ENCODE measurements at places on chromosomes 6 and 20. TPM values are rescaled to one million over a fixed set of nuclear protein-coding genes. Genes with fewer than 3 reads are reported as not detected.

Gene FAM209B
- total RNA-seq = not detected

Gene VSX1
- not detected for total RNA-seq

Gene SOX18
- 4.1 TPM for total RNA-seq

Gene PBOV1
- total RNA-seq = not detected

Gene HLA-DQB1
- total RNA-seq = 0.33 TPM

Gene FAM162B
- 0.81 TPM for total RNA-seq

Gene KIF6
- total RNA-seq = 0.18 TPM

Gene CD40
- total RNA-seq = 10.7 TPM

Gene PRDM13
- not detected for total RNA-seq

Gene NT5DC1
- 43.5 TPM for total RNA-seq

Gene OLIG3
- total RNA-seq = not detected

DNA sequence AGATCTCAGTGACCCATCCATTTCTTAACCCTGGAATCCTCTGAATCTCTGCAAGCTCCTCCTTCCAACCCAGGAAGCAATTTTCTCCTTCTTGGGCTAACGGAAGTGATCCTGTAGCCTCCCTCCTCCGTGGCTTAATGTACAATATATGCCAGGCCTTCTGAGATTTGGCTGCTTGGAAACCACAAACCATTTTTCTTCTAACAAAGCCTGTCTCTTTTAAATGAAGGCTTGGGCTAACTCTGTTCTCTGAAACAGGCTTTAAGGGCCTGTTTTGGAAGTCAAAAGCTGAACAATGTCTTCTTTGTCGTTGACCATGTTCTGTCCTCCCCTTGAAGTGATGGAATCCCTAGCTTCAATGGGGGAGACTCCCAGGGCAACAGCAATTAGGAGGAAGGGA, 14.9 kb downstream of the FYN start:
- DNase-seq = no peak

DNA sequence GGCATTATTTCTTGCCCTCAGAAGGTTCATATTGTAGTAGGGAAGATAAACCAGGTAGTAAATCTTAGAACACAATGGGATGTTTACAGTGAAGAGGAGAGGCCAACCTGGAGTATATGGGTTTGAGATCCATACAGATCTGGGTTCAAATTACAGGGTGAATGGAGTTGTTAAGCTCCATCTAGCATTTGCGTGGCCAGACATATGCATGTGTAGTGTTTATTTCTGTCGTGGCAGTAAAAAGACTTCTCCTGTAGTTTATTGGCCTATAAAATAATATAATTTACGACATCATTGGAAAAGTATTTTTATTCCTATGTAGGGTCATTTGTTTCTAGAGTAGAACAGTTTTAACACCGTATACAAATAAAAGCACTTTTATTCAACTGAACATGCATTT, 25.2 kb upstream of the TULP4 start:
- DNase-seq = no peak

DNA sequence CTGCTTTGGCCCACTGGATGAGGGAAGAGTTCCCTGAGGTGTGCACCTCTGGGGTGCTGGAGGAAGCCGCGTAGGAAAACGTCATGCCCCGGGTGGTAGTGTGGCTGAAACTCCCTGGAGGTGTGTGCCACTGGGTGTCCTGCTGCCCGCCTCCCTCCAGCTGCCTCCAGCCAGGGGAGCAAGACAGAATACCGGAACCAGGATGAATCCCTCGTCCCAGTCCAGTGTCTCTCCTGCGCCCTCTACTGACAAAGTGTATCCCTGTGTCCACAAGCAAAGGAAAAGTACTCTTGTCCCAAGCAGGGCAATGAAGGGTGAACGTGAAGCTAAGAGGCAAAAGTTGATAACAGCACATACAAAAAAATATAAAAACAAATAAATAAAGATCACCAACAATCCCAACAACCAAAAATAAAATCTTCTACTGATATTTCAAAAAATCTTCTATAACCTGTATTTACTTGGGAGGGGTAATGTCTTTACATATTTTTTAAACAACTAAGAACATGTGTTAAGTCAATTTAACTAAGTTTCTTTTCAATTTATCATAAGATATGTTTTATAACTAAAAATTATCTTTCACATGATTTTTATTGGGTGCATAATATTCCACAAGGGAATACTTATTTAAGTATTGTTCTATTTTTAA, 437.6 kb downstream of the MAFB start:
- DNase-seq = peak; percentile 58

- DNase-seq = no peak
Observed at GRCh38 chr6:71489736-71490135, 201.1 kb downstream of the OGFRL1 start.

DNA sequence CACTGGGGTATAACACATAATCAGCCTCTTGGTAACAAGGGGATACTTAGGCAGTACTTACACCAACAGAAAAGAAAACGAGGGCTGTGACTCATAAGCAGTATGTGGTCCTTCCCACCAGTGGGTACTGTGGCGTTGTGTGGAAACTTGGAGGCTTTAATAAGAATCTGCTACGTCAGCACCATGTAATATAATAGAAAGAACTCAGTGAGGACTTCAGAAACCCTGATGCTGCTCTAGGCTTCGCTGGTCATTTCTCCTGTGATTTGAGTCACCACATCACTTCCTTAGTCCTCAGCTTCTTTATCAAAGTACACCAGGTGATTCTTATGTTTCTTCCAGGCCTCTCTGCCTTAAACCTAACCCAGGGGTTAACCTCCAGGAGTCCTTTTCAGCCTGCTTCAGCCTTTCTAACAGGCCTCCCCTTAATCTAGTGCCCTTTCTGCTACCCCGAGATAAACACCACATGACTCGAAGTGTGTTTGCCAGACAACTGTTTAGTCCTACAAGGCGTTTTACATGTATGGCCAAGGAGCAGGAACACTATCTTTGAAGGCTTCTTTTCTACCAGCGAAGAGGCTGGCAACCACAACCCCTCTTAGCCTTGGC, 68.5 kb downstream of the FYN start:
- DNase-seq = no peak

DNA sequence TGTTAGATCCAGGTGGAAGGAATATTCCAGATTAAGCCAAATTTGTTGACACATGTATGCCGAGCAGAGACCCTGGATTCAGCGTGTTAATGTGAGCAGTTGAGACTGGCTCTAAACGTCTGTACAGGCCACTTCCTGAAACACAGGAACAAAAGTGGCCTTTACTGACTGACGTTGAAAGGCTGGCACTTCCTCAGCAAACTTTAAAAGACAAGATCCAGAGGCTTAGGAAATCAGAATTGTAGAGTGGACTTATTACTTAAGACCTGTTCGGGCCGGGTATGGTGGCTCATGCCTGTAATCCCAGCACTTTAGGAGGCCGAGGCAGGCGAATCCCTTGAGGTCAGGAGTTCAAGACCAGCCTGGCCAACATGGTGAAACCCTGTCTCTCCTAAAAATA, 125.7 kb upstream of the ARID1B start:
- DNase-seq = no peak

GRCh38 chr20:44830995-44831394, 20.6 kb upstream of the RIMS4 start:
- DNase-seq = no peak

- no peak for DNase-seq
Observed at GRCh38 chr6:129209355-129209754, 326.4 kb downstream of the LAMA2 start.

- DNase-seq = no peak
Observed at GRCh38 chr6:38542031-38542430, 97.7 kb downstream of the BTBD9 start.

DNA sequence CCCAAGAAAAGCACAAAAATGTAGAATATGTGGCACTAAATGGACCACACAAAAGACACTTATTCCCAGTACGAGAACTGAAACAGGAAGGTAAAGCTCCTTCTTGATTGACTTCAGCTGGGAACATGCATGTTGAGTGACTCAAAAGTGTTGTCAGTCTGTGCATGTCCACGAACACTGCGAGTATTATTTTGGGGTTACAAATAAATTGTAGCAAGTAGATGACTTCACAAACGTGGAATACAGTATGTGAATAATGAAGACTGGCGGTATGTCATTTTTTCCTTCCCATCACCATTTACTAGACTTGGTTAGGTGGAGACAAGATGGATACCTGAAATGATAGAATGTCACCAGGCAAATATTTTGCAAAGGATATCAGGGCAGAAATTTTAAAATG, 45.4 kb downstream of the L3MBTL3 start:
- no peak for DNase-seq

GRCh38 chr6:75656479-75656878, 54.8 kb downstream of the SENP6 start:
- no peak for DNase-seq

- no peak for DNase-seq
Observed at GRCh38 chr6:112243861-112244827, 10.2 kb downstream of the LAMA4 start.

DNA sequence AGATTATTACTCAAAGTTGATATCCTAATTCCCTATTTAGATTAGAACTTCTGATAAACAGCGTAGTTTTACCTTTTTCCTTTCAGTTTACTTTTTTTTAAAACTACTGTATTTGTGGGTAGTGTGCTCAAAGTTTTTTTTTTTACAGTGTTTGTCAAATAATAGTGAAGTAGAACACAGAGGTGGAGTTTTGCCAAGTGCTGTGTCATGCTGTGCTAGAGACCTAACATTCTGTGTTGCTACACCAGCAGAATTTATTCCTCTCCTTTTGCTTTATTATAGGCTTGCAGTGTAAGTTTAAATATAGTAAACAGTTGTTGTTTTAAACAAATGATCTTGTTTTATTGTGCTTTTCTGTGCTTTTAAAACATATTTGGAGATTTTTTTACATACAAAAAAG, 125.4 kb downstream of the HIVEP1 start:
- DNase-seq = peak; percentile 73

DNA sequence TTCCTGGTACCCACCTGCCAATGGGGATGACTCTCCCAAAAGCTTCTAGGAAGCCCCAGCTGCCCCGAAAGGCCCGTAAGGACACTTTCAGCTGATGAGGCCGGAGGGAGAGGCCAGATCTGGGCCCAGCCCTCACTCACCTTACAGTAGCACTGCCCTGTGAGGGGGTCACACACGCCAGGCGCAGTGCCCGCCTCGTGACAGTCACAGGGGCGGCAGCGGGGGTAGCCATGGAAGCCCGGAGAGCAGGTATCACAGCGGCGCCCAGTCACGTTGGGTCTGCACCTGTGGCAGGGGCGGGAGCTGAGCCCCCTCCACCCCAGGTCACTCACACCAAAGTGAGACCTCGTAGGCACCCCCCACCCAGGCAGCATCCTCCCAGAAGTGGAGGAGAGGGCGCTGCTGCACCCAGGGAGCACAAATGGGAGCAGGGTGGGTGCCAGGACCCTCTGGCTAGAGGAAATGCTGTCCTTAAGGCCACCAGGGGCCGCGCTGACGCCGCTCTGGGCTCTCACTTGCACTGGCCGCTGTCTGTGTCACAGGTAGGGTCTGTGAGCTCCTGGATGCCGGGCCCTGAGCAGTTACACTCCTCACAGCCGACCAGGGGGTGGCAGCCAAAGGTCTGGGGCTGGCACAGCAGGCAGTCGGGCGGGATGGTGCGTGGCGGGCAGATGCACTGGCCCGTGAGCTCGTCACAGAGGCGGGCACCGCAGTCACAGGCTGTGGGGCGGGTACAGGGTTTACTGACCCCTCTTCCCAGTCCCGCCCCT, 25.1 kb downstream of the ADRM1 start:
- DNase-seq = no peak

DNA sequence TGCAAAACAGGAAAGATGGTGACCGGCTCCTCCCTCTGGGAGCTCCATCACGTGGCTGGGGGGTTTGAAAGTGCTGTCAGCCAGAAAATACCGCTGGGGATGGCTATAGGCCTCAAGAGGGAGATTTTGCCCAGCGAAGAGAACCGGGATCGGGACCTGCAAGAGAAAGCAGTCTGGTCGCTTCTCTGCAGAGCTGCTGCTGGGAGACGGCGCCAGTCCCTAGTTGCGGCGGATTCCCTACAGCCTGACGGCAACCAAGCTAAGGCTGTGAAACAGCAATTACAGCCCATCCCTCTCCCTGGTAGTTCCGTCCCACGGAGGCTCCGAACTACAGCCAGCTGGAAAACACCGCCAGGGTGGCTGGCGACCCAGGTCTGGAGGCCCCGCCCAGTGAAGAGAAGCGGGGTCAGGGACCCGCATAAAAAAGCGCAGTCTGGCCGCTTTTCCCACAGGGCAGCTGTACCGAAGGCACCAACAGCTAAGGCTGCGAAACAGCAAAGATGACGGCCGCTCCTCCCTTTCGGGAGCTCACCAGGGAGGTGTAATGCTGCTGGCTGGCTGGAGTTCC, 238.1 kb upstream of the IRAK1BP1 start:
- DNase-seq = peak; percentile 21

- no peak for DNase-seq
Observed at GRCh38 chr20:49203746-49204145, 15.5 kb upstream of the DDX27 start.

DNA sequence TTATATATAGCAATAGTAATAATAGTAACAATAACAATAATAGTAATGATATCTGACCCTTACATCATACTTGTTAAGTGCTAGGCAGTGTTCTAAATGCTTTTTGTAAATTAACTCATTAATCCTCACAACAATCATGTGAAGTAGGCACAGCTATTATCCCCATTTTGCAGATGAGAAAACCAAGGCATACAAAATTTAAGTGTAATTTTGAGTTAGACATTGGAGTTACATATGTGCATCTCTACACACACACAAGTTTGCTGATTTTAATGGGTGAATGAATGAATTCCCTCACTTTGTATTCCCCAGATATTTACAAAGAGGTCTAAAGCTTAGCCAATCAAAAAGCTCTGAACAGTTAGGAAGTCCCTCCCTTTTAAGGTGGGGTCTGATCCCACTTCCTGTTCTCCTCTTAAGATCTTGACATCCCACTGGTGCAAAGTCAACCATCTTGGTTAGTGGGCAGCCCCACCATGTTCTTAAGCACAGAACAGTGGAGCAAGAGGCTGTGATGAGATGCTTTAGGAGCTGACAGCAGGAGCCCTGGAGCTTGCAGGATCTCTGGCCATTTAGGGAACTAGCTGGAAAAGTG, 85.3 kb upstream of the FOXP4 start:
- DNase-seq = no peak

GRCh38 chr6:97717086-97717485, 434.1 kb upstream of the MMS22L start:
- no peak for DNase-seq

DNA sequence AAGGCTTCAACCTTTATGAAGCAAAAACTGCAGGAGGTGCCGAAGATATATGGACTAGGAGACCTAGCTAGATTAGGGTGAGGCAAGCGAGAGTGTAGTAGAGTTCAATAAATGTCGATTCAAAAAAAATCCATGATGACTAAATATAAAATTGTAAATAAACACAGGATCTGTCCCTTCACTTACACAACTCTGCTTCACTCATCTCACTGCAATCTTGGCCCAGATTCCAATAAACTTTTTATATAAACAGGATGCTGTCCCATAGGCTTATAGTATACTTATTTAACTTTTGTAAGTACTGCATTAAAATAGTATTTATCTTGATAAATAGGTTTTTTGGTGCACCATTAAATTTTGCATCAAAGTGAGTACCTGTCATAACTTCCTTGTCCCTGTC, 648.4 kb upstream of the NRSN1 start:
- no peak for DNase-seq

GRCh38 chr20:57215826-57216471, 50.5 kb downstream of the BMP7 start:
- DNase-seq = no peak
